ENCODE measurements at places on chromosomes 6 and 20. TPM values are rescaled to one million over a fixed set of nuclear protein-coding genes. Genes with fewer than 3 reads are reported as not detected.

Gene DEFB124
- total RNA-seq = not detected

Gene SDCBP2
- 1.3 TPM for total RNA-seq

Gene SSTR4
- not detected for total RNA-seq

Gene RSPH9
- total RNA-seq = 0.86 TPM

Gene CFAP206
- total RNA-seq = 0.86 TPM

Gene ISM1
- total RNA-seq = 0.64 TPM

Gene ZDHHC14
- 2.6 TPM for total RNA-seq

Gene ADAM33
- 44.8 TPM for total RNA-seq

Gene ZNF391
- total RNA-seq = 0.32 TPM

Gene IL17A
- not detected for total RNA-seq

Gene MLN
- not detected for total RNA-seq

Gene BNIP5
- not detected for total RNA-seq

Gene HLA-DOA
- total RNA-seq = not detected

Gene EYS
- under 0.01 TPM for total RNA-seq

Gene TRERF1
- total RNA-seq = 6.5 TPM

Gene SNTA1
- total RNA-seq = 20.3 TPM

Gene GRM1
- not detected for total RNA-seq

Gene DEFB132
- total RNA-seq = not detected

Gene THBS2
- 478 TPM for total RNA-seq

Gene ABHD12
- 38.4 TPM for total RNA-seq

Gene MROH8
- 2.6 TPM for total RNA-seq

Gene TFAP2A
- total RNA-seq = 2.6 TPM
